ENCODE measurements at places on chromosomes 3 and 15.

DNA sequence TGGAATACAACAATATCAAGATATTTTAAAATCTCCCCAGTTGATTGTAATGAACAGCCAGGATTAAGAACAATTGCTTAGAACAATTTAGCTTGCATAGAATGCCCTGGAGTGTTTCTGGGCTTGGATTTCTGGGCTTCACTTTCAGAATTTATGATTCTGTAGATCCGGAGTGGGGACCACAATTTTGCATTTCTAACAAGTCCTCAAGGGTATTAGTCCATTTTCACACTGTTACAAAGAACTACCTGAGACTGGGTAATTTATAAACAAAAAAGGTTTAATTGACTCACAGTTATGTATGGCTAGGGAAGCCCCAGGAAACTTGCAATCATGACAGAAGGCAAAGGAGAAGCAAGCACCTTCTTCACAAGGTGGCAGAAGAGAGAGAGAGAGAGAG lies 54.3 kb upstream of the MYRIP start:
- no peak for DNase-seq

GRCh38 chr3:59573911-59574310 lies 524.1 kb upstream of the CFAP20DC start:
- no peak for DNase-seq

DNA sequence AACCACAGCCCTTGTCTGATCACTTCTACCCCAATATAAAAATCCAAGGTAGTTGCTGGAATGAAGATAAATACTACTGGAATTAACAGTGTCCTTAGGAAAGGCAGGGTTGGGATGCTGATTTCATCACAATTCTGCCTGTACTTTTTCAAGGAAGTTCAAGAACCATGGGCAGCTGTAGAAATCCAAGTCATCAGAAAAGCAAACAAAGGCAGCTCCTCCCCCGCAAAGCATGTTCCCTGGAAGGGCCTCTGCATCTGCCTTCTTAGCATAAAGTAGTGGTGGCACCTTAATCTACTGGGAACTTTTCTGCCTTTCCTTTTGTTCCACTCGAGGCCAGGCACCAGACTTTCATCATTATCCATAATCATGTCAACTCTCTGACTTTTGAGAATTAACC lies 54.4 kb downstream of the ERC2 start:
- no peak for DNase-seq

- no peak for DNase-seq
Measured at GRCh38 chr3:45690336-45691035, 1.3 kb downstream of the SACM1L start.

GRCh38 chr3:14212032-14212431 lies 33.4 kb downstream of the LSM3 start:
- no peak for DNase-seq
